NCI-H2171 treated with DMSO at 0.1 percent for 48 hours (cell line): ENCODE measurements at places on chromosomes 4 and X.

- DNase-seq: no peak
Observed at GRCh38 chr4:155941085-155941790, 12.4 kb downstream of the CTSO start.

GRCh38 chr4:83644677-83645659, 109.1 kb downstream of the GPAT3 start:
- peak; percentile 43 for DNase-seq

GRCh38 chr4:7771056-7771455, 168.6 kb downstream of the AFAP1 start:
- no peak for DNase-seq

DNA sequence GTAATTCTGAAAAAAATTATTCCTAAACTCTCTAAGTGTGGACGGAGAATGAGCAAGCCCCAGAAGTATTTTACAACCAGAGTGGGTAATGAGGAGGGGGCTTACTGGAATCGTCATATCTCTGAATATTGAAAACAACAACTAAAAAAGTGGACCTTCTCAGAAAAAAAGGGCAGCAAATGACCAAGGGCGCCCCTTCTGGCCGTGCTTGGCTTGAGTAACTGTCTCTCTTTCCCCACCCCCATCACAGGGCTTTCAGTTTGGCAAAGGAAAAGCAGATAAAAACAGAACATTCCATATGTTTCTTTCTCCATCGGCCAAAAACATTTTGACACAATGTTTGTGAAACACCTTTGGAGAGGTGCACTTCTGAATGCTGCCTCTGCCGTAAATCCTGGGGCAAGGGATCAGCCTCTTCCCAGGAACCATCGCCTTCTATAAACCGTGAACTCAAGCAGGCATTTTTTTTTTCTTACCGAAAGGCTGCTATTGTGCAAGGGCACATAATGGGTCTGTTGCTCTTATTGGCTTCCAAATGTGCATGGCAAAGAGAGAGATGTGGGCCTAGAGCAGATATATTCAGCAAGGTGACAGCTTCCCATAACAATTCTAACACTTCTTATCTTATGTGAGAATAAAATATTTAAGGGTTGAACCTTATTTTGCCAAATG, 115.4 kb downstream of the PARM1 start:
- no peak for DNase-seq

- no peak for DNase-seq
Observed at GRCh38 chrX:125101971-125102755, 217.5 kb upstream of the TEX13C start.

GRCh38 chr4:1717129-1718094, 3.7 kb downstream of the TMEM129 start:
- DNase-seq: no peak

GRCh38 chr4:7787681-7788141, 151.9 kb downstream of the AFAP1 start:
- no peak for DNase-seq

DNA sequence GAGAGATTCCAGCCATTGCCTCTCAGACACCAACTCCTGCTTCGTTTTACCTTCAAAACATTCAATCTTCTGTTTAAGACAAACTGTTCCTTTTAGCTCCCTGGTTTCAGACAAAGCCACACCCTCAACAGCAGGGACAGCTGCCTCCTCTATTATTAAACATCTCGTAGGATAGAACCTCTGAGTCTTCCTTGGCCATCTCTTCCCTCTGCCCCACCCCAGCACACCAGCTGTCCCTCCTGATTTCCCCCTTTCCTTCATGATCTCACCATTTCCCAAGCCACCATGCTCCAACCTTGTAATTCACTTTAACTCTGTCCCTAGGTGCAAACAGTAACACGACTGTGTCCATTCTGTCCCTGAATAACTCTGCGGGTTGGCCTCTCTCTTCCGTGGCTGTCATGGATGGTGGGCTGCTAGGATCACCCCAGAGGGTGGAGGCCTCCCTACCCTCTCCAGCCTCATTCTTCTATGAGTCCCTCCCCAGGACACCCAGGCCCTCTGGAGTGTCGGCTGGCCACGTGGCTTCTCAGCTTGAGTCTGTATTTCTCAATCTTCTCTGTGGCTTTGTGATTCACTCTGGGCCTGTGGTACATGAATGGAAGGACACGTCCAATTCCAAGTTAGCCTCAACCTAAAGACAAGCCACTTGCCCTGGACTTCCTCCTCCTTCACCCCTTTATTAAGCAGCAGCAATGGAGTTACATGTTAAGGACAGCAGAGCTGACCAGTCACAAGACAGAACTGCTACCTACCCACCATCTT, 349.9 kb downstream of the FBXW7 start:
- no peak for DNase-seq

GRCh38 chrX:14194711-14195110, 165.0 kb upstream of the GEMIN8 start:
- no peak for DNase-seq

GRCh38 chrX:120302434-120302833, 8.8 kb downstream of the TMEM255A start:
- DNase-seq: no peak

GRCh38 chr4:85842540-85842939, 367.6 kb downstream of the ARHGAP24 start:
- DNase-seq: peak; percentile 78

GRCh38 chr4:16659079-16659478, 239.4 kb downstream of the LDB2 start:
- no peak for DNase-seq

DNA sequence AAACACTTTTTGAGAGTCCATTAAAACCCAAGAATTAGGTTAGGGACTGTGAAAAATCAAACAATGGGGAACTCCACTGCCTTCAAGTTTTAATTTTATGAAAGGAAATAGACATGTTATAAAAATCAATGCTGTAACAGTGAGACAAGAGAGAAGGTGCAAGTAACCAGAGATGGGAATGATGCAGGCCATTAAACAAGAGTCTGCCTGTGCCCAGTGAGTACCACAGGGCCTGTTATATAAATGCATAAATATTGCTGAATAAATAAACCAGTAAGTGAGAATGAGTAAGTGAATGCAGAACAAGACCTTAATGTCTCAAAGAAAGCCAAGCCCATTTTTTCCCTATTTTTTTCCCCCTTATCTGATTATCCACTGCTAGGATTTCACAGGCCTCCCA, 53.3 kb upstream of the BMP2K start:
- DNase-seq: no peak

GRCh38 chrX:23505531-23506303, 161.6 kb upstream of the PRDX4 start:
- no peak for DNase-seq

DNA sequence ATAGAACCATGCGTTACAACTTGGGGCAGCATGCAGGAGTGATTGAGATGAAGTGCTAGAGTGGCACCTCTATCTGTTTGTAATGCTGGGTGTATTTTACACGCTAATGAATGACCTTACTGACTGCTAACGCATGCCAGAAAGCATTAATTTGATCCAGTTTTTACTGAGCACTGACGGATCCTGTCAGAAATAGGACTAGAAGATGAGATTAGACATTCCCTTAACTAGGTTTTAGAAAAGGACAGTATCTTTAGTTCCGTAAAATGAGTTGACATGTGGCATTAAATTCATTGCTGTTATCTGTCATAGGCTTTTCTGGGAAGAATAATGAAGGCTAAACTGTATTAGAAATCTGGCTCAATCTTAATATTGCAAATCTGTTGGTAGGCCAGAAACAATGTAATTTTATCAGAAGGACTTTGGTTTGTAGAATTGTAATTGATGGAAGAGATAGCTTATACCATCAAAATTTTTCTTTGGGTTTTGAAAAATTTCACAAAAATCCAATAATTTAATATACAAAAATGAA, 140.4 kb upstream of the WDFY3 start:
- DNase-seq: no peak

DNA sequence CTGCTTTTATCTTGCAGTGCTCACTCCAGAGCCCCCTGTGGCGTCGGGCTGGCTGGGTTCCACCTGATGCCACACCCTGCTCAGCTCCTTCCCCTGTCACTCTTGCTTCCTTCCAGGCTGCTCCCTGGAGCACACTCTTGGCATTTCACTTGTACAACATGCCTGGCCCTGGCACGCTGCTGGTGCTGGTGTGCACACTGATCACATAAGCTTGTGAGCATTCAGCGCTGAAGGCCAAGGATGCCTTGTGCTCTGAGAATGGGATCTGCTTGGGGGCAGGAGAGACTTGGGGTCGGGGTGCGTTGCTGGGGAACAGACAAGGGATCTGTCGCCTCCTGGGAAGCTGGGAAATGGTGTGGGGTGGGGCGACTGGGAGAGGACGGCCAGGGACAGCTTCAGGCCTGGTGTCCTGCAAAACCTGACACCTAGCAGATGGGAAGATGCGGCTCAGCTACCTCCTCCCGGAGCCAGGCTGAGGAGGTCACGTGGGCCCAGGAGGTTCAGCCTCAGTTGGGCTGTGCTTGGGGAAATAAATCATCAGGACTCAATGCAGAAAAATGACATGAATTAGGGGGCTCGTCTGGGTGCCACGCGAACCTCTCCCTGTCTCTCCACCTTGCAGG, 108.5 kb downstream of the PHKA2 start:
- DNase-seq: peak; percentile 59

GRCh38 chr4:7638489-7638888, 203.8 kb upstream of the PSAPL1 start:
- no peak for DNase-seq

DNA sequence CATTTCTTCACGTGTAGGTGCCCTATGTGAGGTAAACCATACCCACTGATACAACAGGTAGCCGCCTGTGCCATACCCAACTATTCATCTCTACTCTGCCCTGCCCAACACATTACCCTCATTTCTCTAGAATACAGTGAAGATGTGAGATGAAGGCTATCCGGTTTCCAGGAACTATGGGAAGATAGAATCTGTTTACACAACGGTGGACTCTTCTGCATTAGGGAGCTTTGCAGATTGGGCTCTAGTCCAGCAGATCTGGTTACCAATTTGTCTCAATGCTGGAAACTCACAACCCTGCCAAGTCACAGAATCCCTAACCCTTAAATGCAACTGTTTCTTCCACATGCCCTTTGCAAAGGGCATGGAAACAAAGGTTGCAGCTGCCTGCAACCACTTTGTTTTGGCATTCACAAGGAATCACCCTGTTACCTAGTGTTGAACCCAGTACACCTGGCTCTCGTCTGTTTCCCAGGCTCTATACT, 6.4 kb upstream of the SLAIN2 start:
- DNase-seq: peak; percentile 39

- no peak for DNase-seq
Observed at GRCh38 chr4:74968456-74969164, 35.7 kb downstream of the PARM1 start.

- no peak for DNase-seq
Observed at GRCh38 chr4:15333692-15334633, 93.9 kb upstream of the C1QTNF7 start.

DNA sequence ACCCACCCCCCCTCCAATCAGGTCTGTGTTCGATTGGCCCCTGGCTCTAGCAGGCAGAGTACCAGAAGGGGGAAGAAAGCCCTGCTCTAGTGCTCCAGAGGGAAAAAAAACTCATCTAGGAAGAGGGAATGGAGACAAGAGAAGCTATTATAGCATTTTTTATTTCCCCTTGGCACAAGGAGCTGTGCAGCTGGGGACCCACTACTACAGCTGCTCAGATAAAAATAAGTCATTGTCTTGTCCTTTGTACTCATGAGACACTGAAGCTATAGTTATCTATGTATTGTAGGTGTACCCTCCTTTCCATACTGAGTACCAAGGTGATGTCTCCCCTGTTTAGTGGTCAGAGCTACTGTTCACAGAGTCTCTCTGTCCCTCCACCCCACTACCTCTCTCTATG, 14.3 kb downstream of the CCDC160 start:
- no peak for DNase-seq

DNA sequence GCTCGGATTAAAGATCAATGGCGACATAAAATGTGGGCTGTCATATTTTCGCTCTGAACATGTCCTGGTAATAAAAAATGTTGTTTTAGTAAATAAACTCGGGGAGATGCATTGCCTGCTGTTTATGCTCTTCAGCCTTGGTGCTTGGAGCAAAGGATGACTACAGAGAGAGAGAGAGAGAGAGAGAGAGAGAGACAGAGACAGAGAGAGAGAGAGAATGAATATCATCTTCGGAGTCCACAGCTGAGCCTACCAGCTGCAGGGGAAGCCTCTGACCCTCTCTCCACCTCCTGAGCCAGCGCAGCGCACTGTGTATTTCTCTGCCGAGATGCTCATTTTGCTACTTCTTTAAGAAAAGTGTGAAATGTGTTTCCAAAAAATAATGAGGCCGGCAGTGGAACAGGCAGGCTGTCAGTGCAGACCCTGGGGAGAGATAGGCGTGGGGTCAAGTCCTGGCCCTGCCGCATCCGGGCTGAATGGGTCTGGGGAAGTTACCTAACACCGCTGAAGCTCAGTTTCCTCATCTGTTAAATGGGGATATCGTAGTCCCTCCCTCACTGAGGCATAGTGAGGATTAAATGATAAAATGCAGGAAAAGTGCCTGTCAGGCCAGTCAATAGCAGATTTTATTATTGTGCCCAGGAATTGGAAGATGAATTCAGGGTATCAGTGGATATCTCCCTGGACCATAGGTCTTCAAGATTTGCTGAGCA, 58.5 kb upstream of the LGI2 start:
- no peak for DNase-seq

DNA sequence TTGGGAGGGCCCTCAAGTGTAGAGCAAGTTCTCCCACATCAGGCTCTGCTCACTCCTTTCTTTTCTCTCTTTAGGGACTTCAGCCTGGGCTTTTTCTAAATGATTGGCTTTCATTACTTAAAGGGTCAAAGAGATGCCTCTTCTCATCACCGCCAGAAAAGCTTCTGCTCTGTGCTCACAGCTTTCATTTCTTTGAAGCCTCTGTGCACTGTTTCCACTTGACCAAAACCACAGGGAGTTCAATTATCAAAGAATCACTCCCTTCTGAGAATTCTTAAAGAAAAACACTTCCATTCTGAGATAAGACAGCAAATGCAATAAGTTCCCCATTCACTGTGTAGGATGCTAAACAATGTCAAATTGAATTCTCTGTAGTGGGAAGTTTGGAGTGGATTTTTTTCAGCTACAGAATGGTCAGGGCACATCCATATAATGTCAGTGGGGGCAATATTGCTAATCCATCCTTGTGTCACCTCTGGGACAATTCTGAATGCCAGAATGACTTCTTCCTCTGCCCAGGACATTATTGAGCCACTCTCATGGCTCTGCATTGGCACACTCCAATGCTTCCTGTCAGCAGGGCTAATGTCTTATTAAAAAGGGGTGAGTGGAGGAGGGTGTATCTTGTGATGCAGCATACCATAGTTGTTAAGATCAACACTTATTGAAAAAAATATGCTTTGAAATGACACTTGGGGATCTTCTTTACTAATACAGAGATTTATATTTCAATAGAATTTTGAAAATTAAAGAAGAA, 217.6 kb downstream of the SNCA start:
- no peak for DNase-seq

- no peak for DNase-seq
Observed at GRCh38 chrX:15751155-15751819, 13.2 kb downstream of the CA5B start.

GRCh38 chr4:184891816-184892397, 66.1 kb upstream of the ACSL1 start:
- DNase-seq: no peak

- no peak for DNase-seq
Observed at GRCh38 chrX:31057291-31057690, 14.6 kb downstream of the FTHL17 start.

- no peak for DNase-seq
Observed at GRCh38 chr4:99826016-99826415, 9.4 kb downstream of the DAPP1 start.
